ENCODE measurements at places on chromosomes 3 and 15.

DNA sequence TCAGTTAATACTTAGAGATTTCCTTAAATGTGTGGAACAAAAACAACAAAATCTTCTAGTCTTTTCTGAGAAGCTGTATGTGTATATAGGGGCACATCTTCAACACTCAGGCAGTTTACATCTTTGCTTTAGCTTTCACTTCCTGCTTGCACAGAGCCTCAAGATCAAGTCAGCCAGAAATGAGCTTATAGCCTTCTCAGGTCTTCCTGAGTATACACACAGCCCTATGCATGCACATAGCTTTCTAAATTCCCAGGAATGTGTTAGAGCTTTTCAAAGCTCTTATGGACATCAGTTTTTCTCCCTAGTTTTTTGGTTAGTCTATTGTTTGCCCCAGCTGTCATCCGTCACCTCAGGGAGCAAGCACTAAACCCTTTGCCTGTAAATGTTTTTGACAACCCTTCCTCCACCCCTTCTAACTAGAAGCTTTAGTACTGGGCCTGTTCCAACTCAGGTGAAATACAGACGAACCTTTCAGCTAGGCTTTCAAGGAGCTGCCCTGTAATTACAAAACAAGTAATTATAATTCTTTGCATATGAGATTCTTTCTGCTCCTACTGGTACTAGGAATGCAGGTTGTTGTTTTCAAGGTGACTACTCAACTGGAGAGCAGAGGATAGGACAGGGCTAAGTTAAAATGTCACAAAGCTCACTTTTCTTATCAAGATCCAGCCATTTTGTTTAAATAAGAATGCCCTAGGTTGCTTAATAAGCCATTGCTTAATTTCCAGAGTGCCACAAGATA, 22.6 kb upstream of the MTMR10 start:
- no peak for DNase-seq

- no peak for DNase-seq
Observed at GRCh38 chr3:103511891-103512290, 1077.1 kb downstream of the ZPLD1 start.

DNA sequence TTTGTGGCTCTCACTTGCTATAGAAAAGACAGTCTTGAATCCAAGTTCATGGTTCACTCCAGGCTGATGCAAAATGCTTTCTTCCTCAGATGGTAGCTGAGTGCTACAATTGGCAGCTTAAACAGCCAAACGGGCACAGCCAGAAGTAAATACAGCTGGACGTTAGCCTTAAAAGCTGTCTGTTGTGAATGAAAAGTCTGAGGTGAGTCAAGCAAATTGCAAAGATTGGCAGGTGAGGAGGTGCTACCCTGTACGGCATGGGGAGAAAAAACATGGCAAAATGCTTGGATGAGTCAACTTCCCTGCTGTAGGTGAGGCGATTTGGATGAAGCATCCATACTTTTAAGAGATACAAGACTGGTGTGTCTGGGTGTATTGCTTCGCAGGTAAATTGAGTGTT, 40.5 kb downstream of the IL5RA start:
- DNase-seq, result no peak

DNA sequence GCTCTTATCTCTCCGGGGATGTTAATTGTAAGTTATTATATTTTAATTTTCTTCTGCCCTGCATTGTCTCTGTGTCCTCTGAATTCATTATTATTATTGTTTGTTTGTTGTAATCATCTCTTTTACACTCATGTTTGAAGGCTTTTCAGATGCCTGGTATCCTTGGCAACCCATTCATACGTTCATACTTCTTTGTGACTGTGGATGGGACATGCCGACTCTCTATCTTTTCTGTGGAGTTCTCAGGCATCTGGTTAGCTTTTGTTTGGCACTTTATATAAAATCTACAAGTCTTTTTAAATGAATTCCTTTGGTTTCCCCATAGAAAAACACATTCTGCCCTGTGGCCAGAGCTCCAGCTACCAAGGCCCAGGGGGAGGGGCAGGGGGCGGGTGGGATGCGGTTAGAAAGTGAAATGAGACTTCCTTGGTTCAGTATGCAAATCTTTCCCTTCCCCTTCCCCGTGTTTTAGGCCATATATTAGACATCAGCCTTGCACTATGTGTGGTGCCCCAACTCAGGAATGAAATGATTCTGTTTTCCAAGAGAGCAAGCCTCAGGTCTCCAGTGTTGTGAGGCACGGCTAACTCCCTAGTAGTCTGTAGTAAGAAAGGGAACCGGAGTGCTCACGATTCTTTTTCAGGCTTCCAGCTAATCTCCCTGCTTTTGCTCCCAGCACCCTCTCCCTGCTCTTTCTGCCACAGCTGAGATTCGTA, 79.2 kb downstream of the SST start:
- no peak for DNase-seq

DNA sequence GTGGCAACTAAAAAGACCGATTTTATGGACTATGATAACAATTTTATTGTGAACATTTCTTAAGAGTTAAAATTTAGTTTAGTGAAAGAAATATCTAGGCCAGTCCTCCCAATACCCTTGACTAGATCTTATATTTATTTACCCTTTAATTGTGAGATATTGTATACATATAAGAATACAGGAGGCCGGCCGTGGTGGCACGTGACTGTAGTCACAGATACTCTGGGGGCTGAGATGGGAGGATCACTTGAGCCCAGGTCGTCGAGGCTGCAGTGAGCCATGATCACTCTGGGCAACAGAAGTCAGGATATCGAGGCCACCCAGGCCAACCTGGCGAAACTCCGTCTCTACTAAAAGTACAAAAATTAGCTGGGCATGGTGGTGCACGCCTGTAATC, 756 bp upstream of the RMDN3 start:
- DNase-seq, result no peak

DNA sequence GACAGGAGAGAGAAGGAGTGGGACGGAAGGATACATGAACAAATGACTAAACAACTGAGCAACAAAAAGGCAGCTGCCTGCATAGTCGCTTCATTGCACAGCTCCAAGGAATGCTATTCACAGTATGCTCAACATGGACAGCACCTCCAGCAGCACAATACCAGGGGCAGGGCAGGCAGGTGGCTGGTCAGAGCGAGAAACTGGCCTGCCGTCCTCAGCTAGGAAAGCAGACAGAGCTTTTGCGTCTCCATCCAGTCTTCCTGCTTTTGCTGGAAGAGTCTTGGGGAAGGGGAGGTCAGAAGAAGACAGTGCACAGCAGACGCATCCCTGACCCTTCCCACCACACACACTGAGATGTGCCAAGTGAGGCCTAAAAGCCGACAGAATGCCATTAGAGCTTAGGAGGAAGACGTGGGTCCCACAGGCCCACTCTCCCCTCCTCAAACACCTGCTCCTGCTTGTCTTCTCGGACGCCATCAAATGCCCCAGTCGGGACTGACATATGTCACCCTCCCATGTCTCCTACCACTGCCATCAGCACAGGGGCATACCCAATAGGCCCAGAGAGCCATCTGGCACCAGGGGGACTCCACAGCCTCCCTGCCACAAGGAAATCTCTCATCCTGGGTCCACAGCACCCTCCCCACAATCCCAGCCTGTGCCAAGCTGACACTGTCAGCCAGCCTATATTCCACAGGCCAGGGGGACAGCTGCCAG, 3.9 kb downstream of the RAB6B start:
- no peak for DNase-seq

- no peak for DNase-seq
Observed at GRCh38 chr3:136142592-136142991, 53.5 kb downstream of the MSL2 start.

DNA sequence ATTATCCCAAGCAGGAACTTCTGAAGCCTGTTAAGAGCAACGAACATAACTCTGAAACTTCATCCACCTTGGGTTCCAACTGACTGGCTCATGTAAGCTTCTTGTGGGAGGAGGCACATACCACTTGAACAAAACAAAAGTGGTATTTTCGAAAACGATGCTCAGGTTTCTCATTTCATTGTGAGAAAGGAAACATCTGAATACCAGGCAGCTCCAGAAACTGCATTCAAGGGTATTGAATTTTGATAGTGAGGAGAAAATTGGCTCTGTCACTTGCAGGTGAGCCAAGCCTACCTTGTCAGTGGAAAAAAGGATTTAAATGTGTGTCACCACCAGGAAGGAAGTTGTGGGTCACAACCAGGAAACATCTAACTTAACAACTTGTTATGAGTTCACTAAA, 218.1 kb upstream of the SATB1 start:
- DNase-seq, result no peak

DNA sequence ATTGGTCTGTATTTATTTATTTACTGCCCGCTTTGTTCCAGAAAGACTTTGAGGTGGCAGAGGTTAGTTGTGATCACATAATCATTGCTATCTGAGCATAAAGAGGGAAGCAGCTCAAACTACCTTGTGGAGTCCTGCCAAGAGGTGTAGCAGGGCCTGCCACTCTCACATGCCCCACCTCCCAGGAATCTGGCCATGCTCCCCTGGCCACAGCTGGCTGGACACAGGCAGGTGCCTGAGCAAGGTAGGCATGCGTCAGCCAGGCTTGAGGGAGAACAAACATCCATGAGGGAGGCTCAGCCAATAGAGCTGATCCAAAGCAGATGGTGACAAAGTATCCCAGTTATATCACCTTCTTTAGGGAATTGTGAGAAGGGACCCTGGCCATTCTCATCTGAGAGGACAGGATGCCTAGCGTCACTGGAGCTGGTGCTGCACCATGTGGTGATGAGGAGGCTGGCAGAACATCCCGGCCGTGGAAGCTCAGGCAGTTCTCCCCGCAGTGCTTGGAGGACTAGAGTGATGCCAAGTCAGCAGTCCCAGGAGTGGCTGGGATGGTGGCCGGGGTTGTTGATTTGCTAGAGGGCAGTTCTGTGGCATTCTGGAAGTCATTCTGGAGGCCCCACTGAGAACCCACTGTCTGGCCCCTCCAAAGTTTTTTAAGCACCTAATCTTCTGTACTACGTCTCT, 6.8 kb upstream of the POLG start:
- no peak for DNase-seq

- no peak for DNase-seq
Observed at GRCh38 chr3:157639756-157640426, 136.7 kb upstream of the VEPH1 start.

DNA sequence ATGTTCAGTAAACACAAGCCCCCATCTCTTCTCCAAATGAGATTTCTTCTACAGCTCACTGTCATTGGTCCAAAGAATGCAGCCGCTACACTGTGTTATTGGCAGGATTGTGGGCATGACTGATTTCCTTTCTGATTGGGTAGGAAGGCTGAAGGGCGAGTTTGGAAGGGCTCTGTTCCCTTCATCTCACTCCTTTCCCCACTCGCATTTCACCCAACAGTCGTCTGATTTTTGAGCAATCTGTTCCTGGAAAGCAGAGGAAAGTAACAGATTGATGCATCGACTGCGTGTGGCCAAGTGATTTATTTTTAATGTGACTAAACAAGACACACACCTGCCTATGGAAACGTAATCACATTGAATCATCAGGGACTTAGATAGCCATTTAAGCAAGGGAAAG, 55.5 kb downstream of the NOX5 start:
- no peak for DNase-seq

- DNase-seq, result no peak
Observed at GRCh38 chr3:181715571-181716340, 4.0 kb downstream of the SOX2 start.

DNA sequence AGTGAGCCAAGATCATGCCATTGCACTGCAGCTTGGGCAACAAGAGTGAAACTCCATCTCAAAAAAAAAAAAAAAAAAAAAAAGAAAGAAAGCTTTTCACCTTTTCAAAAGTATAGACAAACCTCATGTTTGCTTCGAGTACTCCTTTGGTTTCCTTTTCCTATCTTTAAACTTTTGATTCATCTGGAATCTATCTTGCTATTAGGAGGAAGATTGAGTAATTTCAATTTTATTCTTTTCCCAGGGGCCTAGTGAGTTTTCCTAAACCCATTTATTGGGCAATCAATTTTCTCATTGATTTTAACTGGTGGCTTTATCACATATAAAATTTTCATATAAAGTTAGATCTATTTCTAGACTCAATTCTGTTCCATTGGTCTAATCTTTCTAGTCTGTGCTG, 190.5 kb upstream of the VEPH1 start:
- DNase-seq, result no peak

DNA sequence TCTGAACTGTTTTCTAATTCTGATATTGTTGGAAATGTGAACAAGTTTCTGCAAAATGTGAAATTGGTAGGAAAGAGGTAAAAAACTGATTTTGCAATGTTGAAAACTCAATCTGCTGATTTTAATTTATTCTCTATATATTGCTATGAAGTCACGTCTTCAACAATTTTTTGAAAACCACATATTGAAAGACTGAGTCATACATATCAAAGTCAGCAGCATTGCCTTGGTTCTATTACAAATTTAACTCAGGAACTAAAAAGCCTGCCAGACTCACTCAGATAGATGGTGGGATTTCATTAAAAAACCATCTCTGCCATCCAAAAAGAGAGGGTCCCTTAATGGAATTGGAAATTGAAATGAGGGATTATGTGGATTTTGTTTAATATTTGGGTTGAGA, 351.4 kb downstream of the CNTN3 start:
- DNase-seq, result no peak

GRCh38 chr3:122092460-122093165, 37.5 kb downstream of the CD86 start:
- no peak for DNase-seq

Measured in activated naive CD4-positive, alpha-beta T cell (primary cell).